ENCODE measurements at places on chromosomes 3 and 15.
A peak's percentile ranks its signal among the peaks of the same experiment; 100 is the strongest.

GRCh38 chr3:55532806-55533205 lies 45.7 kb upstream of the WNT5A start:
- DNase-seq: no peak

DNA sequence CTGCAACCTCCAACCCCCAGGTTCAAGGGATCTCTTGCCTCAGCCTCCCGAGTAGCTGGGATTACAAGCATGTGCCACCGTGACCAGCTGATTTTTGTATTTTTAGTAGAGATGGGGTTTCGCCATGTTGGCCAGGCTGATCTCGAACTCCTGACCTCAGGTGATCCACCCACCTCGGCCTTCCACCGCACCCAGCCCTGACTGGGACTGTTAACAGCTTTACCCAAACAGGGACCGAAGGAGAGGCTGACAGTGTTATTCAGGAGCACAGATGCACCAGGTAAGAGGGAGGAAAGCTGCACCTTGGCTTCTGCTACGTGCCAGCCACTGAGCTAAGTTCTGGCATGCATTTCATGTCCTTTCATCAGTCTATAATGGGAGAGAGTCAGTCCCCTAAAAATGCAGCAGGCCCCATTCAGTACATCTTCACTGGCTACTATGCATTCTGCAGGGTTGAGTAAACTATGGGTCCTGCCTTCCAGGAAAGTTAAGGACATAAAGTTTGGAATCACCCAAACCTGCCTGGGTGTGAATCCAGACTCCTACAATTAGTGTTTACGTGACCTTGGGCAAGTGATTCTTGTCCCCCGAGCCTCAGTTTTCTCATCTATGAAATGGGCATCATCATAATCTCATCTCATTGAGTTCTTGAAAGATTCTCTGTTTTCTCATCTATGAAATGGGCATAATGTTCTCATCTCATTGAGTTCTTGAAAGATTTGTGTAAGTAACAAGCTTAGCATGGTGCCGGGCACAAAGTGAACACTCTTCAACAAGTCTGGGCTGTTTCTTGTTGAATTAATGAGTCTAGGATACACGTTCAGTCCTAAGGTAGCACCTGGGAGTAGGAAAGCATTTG lies 82.2 kb downstream of the CPN2 start:
- DNase-seq: no peak

DNA sequence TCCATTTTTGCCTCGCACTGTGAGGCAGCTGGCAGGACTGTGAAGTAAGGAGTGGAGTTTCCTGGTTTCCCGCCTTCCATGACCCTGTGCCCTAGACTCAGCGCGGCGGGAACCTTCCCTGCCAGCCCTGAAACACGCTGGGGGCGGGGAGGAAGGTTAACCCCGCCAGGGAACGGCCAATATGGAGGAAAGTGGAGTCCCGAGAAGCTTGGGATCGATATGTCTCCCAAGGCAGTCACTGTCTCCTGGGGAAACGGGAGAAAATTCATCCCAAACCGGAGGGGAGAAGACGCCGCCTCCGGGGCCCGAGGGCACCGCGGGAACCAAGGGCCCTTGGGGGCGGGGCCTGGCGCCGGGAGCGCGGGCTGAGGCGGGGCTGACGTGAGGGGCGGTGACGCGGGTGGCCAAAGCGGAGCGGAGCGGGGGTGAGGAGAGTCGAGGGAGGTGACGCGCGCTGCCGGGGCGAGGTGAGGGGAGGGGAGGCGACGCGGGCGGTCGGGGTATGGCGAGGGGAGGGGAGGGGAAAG lies at the start of gene HMCES:
TSS of gene HMCES (plus strand) at position 432 of the 527 bp plus-strand sequence. CDS start 863 bp downstream, outside the sequence.
- DNase-seq: peak; percentile 68

GRCh38 chr15:50996641-50997040 lies 88.2 kb downstream of the AP4E1 start:
- DNase-seq: no peak

Measured in CMK (cell line).